ENCODE measurements at places on chromosomes 7 and 10. TPM values are rescaled to one million over a fixed set of nuclear protein-coding genes. Genes with fewer than 3 reads are reported as not detected.
A peak's percentile ranks its signal among the peaks of the same experiment; 100 is the strongest.

- DNase-seq: no peak
Observed at GRCh38 chr7:69780379-69780778, 182.1 kb downstream of the AUTS2 start.

SCIN gene
- 10.6 TPM for total RNA-seq

GRCh38 chr10:47050618-47051455 is 139.6 kb downstream of the PTPN20 start:
- no peak for DNase-seq

DNA sequence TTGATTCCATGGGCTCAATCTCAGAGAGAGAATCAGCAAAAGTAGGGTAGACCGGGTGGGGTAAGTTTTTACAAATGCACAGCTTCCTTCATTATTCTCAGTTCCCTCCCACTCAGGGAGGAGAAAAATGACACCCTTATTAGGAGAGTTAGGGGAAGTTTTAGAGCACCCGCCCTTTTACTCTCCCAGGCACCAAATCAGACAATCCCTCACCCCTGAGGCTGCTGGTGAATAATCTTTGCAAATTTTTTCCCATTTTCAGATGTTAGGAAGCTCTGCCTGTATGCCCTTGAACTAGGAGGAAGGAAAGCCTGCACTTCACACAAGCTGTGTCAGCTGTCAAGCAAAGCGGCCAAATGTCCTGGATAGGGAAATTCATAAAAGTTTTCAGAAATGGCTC is 834.9 kb downstream of the GRID1 start:
- DNase-seq: no peak

- no peak for DNase-seq
Observed at GRCh38 chr10:66455304-66455703, 470.5 kb upstream of the LRRTM3 start.

SVOPL gene
- total RNA-seq: not detected

DNA sequence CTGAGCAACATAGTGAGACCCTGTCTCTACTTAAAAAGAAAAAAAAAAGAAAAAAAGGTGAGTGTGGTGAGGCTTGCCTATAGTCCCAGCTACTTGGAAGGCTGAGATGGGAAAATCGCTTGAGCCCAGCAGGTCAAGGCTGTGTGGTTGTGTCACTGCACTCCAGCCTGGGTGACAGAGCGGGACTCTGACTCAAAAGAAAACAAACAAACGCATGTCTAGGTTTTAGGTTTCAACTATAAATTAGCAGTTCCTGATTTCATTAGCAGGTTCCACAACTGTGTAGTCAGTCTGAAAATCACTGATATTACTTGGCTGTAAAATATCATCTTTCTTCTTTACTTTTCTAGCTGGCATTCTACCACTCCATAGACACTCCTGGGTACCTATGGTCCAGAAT is 155.7 kb upstream of the HGF start:
- DNase-seq: no peak

OPN4 gene
- total RNA-seq: not detected

- no peak for DNase-seq
Observed at GRCh38 chr7:3861386-3861785, 560.3 kb downstream of the SDK1 start.

- no peak for DNase-seq
Observed at GRCh38 chr7:43864126-43864525, 5.2 kb downstream of the MRPS24 start.

- peak; percentile 47 for DNase-seq
Observed at GRCh38 chr10:80530251-80530650, 7.5 kb upstream of the SH2D4B start.

AZGP1 gene
- total RNA-seq: 104 TPM

DNA sequence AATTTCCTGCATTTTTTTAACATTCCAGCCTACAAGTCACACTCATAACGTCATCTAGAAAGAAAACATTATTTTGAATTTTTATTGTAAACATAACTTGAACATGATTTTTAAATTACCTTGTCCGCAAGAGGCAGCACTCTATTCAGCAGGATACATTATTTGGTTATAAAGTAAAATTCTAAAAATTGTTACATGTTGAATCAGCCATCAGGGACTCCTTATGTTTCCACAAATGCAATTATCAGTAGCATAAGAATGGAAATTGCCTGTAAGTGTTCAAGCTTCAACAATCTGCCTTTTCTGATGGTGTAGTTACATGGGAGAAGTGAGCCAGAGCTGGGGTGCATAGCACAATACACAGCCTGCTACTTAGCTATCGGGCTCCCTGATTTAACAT is 97.5 kb downstream of the ZNF365 start:
- DNase-seq: no peak

DNA sequence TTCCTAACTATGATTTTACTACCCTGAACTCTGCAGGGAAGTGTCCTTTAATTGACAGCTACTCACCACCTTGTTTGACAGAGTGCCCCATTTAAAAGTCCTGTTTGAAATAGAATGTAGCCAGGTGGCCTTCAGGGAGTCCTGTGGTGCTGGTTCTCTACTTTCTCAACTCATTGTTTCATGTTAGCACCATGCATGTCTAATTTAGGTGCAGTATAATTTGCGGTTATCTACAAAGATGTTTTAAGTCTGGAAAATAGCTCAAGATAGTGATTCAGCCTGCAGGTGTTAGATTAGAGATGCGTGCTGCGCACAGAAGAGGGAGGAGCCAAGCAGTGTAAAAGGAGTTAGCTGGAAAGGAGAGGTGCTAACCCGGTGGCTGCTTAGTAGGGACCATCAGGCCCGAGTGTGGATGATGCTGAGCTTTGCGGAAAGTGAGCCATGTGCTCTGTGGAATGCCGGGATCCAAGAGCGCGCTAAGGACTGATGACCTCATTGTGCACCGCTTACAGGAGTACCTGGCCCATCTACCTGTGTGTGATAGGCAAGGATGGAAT is 1.2 kb downstream of the CCM2 start:
- DNase-seq: no peak

C10orf67 gene
- 0.14 TPM for total RNA-seq

GRCh38 chr7:85452674-85453073 is 265.8 kb upstream of the SEMA3D start:
- no peak for DNase-seq

NPC1L1 gene
- total RNA-seq: 61.3 TPM

DNA sequence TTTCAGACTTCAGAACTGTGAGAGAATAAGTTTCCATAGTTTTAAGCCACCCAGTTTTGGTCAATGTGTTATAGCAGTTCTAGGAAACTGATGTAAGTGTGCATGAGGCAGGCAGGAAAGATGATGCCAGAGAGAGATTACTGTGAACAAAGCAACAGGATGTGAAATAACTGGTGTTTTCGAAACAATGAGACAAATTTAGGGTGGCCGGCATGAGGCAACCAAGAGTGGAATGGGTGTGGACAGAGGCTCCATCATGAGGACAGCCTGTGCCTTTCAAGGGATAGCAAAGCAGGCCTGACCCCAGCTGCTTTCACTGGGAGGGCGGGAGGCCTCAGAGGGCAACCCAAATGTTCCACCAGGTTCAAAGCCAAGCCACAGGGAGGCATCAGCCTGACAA is 67.3 kb upstream of the UCN3 start:
- DNase-seq: no peak

DNA sequence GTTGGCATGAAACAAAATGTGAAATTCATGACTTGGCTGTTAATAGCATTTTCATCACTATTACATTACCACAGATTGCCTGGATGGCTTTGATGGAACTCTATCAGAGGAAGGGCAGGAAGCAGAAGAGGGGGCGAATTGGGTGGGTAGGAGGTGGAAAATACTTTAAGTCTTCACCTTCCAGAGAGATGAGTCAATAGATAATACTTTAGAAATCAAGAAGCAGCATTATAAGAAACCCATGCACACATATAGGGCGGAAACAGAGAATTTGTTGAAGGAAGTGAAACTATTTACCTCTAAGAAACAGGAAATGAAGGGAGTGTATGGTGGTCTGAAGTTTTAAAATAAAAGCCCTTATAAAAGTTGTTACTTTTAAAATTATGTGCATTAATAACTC is 152.1 kb upstream of the TARP start:
- no peak for DNase-seq

PODXL gene
- 32.5 TPM for total RNA-seq

- no peak for DNase-seq
Observed at GRCh38 chr7:117993377-117994003, 120.2 kb upstream of the CTTNBP2 start.

- DNase-seq: no peak
Observed at GRCh38 chr10:84523526-84523925, 195.1 kb downstream of the CCSER2 start.

GRCh38 chr10:44725404-44725803 is 185.7 kb upstream of the TMEM72 start:
- no peak for DNase-seq

DNA sequence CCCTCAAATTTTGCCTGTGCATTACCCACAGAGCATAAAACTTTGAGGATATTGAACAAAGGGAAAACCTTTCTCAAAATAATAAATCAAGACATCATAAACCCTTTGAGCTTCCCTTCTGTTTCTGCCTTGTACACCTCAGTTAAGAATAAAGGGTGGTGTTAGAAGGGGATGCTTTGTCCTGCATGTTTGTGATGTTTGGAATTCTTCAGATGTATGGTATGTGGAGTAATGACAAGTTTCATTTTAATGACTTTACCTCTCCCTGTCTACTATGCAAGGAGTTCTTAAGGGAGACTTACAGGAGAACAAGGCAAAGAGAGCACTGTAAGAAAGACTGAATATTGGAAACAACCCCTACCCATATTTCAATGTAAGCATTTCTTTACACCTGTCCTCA is 99.2 kb downstream of the HECW1 start:
- no peak for DNase-seq

GRCh38 chr7:51121931-51122425 is 194.6 kb downstream of the COBL start:
- DNase-seq: no peak

DNA sequence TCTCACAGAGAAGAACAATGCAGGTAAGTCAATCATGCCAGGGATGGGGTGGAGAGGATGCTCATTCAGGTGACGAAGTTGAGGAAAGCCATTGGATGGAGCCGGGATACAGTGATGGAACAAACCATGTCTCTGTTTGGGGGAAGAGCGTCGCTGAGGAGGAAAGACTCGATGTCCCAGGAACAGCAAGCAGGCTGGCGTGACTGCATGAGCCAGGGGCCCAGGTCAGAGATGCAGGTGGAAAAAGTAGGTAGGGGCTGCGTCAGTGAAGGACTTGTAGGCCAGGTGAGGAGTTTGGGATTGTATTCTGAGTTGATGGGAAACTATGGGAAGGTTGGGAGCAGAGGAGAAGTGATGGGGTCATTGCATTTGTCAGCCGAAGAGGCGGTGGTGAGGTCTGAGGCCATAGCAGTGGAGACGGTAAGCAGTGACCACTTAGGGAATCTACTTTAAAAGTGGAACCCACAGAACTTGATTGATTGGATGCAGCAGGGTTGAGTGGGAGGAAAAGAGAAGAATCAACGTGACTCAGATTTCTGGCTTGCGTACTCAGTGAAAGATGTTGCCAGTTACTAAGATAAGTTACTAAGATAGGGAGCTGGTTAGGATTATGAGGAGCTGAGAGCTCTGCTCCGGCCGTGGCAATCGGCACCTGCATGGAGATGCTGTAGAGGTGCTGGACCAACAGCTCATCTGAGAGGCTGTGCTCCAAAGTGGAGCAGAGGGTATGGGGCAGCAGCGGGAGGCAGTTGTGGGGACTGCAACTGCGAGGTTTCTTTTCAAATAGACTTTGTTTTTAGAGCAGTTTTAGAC is 12.5 kb upstream of the IL2RA start:
- DNase-seq: no peak

WDFY4 gene
- total RNA-seq: 8.7 TPM

DNA sequence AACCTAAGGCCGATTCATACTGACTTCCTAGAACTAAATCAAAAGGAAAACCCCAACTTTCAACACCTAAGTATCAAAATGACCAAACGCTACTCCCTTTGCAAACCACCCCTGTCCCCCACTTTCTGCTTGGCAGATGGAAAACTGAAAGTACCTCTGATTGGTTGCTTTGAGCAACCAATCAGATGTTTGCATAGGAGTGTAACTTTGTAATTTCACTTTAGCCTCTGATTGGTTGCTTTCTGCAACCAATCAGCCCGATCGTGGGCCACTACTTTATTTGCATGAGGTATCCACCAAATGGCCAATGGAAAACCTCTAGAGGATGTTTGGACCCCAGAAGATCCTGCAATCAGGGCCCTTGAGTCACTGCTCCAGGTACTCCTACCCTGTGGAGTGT is 12.3 kb upstream of the SNX10 start:
- no peak for DNase-seq

- no peak for DNase-seq
Observed at GRCh38 chr7:134522601-134523000, 4.8 kb upstream of the AKR1B10 start.

DNA sequence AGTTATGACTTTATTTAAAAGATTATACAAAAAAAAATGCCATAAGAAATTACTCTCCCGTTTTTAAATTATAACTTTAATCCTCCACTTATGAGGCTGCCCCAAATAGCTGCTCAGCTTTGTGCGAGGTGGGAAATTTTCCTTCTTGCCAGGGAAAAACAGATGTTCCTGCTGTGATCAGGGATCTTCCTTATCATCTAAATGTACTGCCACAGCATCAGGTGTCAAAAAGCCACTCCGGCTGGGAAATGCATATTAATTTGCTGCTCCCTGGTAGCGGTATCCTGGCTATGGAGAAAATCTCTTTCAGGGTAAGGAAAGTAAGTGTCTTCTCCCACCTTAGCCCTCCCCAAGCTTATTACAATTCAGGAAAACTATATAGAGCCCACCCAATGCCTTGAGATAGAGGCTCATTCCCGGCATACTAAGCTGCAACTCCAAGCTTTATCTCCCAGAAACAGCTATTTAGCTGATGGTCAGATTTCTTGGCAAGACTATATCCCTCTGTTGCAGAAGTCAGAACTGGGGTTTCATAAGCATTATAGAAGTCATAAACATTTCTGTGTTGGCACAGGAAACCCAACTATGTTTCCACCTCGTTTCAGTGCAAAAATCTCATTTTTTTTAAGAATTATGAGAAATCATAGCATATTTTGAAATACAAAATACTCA is 360.4 kb downstream of the PARD3 start:
- no peak for DNase-seq

DNA sequence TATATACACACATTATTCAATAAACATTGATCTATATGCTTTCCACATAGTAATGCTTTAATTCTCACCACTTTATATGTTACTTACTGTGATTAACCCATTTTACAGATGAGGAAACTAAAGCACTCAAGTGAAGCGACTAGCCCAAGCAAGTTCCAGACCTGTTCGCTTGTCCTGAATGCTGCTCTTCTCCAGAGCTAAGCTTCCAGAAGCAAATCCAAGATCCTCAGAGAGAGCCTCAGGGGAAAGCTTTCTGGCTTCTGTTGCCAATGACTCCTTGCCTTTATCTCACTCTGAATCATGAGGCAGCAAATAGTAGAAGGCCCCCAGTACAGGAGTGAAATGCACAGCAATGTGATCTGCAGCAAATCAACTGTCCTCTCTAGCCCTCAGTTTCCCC is 32.2 kb downstream of the XPNPEP1 start:
- no peak for DNase-seq

SPOCK2 gene
- 250 TPM for total RNA-seq

GRCh38 chr7:143027032-143027431 is at the start of gene OR9A2:
Gene OR9A2, minus strand, starts transcription at chr7:143027132. Its CDS starts 0 bp downstream, at chr7:143027132.
- no peak for DNase-seq

- no peak for DNase-seq
Observed at GRCh38 chr7:128174386-128174785, 66.7 kb upstream of the LEP start.

- DNase-seq: no peak
Observed at GRCh38 chr7:338295-339061, 48.5 kb downstream of the FOXL3 start.

GRCh38 chr7:142615508-142615907 is 133.8 kb upstream of the PRSS1 start:
- no peak for DNase-seq

- peak; percentile 98 for DNase-seq
Observed at GRCh38 chr10:102420714-102421506, at the start of gene FBXL15. Gene FBXL15, plus strand, starts transcription at chr10:102420836. Its CDS starts 294 bp downstream, at chr10:102421130.

GRCh38 chr10:93096901-93097300 is 23.2 kb downstream of the CYP26A1 start:
- no peak for DNase-seq

FGFBP3 gene
- 0.72 TPM for total RNA-seq

Data from mucosa of gallbladder (tissue), 1 donor.